Activated CD8-positive, alpha-beta memory T cell treated with anti-CD3 and anti-CD28 coated beads, Interleukin-2, amount 50 U/mL, for 48 hours (primary cell): ENCODE measurements at places on chromosomes 2 and 18.

DNA sequence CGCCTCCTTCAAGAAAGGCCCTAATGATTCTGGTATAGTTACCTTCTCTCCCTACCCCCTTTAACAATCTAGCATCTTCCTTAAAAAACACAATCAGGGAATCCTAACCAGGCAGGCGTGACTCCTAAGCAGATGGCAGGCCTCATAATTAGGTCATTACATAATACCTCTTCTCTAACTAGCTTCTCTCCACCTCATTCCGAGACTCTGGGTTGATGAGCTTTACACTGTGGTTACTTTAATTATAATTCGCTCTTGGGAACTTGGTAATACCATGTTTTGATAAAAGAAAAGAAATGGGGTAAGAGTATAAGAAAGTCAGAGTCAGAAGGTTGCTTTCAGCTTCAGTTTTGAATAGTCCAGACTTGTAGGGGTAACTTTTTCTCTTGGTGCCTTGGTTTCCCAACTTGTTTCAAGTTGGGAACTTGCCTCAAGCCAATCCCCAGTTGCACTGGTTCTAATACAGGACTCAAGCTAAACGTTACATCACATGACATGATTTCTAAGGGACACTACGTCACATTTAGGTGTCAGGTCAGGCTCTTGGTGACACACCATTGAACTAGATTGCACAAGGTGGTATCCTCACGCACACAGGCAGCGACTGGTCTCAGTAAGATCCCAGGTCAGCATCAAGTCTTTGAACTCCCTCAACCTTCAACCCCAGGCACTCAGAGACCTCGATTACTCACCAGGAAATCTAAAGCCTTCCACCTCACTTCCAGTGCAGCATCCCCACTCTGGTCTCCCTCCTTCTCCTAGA, 59.2 kb downstream of the AAK1 start:
- no peak for DNase-seq

GRCh38 chr18:54043484-54044251, 180.8 kb downstream of the MBD2 start:
- DNase-seq = no peak

DNA sequence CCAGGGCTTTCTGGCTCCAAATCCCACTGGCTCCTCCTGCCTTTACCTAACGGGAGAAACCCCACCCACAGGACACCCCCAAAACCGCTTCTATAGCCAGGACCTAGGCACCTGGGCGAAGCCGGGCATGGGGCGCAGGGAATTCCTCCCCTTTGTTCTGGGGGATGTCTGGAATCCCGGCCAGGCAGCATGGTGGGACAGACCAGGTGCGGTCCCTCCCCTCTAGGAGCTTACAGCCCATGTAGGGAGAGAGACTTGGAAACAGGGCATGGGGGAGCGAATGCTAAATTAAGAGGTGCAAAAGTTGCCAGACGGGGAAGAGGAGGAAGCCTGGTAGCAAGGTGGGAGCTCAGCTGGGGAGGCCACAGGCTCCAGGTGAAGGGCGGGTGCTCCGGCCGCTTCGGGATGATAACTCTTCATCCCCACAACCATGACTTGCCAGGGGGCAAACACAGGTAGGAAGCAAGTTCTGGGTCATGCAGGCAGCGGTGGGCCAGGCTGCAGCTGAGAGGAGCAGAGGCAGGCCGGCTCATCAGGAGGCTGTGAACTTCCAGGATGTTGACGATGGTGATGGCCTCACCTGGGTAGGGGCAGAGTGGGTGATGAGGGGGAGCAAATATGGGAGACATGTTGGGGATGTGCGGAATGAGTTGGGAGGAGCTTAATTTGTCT, 1.3 kb downstream of the TMEM37 start:
- no peak for DNase-seq

GRCh38 chr2:10742666-10743065, 21.2 kb downstream of the ATP6V1C2 start:
- no peak for DNase-seq

- no peak for DNase-seq
Measured at GRCh38 chr2:121150126-121150525, 134.9 kb downstream of the TFCP2L1 start.

DNA sequence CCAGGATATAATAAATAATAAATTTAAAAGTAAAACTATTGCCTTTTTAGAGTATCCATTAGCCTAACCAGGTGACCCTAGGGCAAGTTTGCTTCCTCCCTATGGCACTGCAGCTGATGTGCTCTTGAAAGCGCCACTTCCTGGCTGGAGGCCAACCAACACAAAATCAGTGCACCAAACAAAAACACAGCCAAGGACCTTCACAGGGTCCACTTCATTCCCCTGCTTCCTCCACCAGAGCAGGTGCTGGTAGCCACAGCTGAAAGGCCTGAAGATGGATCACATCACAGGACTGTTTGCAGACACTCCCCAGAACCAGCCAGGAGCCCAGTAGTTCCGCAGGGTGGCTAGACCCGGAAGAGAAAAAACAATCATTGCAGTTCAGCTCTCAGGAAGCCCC, 108.8 kb downstream of the TWIST2 start:
- no peak for DNase-seq

- no peak for DNase-seq
Measured at GRCh38 chr2:37011130-37011529, 44.8 kb upstream of the STRN start.

DNA sequence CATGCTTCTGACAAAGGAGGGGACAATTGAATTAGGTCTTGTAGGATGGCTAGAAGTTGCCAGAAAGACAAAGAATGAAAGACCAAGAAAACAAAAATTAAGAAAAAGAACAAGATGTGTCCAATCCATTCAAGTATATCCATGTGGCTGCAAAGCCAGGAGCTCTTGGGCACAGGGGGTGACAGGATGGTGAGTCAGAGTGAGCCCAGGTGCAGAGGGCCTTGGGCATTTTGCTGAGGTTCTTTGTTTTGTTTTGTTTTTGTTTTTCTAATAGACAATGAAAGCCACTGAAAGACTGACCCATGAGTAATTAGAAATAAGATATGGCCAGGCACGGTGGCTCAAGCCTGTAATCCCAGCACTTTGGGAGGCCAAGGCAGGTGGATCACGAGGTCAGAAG, 104.6 kb upstream of the KLHL29 start:
- no peak for DNase-seq

- no peak for DNase-seq
Measured at GRCh38 chr2:5377323-5377722, 314.9 kb upstream of the SOX11 start.

- no peak for DNase-seq
Measured at GRCh38 chr2:20838016-20838415, 15.1 kb upstream of the LDAH start.

GRCh38 chr2:121709776-121710469, 26.8 kb downstream of the NIFK start:
- DNase-seq = no peak

GRCh38 chr18:45282101-45282812, 333.0 kb upstream of the SLC14A2 start:
- DNase-seq = no peak

GRCh38 chr18:374721-375168, 106.9 kb upstream of the THOC1 start:
- no peak for DNase-seq

GRCh38 chr2:215756346-215756730, 257.0 kb downstream of the MREG start:
- no peak for DNase-seq

GRCh38 chr2:223618172-223619035, 16.2 kb upstream of the SCG2 start:
- DNase-seq = no peak

GRCh38 chr18:76446321-76447257, 48.5 kb downstream of the ZNF516 start:
- DNase-seq = peak; percentile 39

- no peak for DNase-seq
Measured at GRCh38 chr18:50709193-50709592, 110.6 kb downstream of the MRO start.

DNA sequence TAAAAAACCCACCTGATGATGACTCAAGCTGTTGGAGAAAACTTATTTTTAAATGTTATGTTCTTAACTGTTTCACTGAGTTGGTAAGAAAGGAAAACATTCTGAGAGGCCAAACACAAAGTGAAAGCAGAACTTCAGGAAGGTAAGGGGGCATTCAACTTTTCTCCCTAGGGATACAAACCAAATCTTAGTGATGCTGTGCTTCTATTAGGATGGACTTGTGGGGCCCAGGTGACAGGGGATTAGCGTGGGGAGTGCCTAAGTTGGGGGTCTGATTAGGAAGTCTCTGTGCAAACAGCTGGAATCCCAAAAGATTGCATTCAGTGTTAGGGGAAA, 18.5 kb downstream of the PDCL3 start:
- no peak for DNase-seq

DNA sequence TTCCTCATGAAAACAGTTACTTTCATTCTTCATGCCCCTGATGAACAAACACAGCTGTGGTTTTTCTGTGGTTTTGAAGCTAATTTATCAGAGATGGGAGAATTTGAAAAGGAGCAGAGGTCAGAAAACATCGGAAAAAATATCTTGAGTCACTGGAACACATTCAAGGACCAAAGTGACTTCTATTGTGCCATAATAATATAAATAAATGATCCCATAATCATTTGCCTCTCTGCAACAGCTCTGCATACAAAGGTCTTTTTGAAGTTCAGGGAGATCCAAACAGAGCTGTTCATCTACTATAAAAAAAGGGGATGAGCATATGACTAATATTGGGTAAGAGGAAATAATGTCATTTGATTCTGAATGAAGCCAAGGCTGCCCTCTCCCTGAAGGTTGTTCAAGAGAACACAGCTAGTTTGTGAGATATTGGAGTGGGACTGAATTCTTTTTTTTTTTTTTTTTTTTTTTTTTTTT, 201.3 kb upstream of the GALNT5 start:
- DNase-seq = no peak

GRCh38 chr2:186044761-186045160, 306.2 kb downstream of the FSIP2 start:
- DNase-seq = no peak

- DNase-seq = no peak
Measured at GRCh38 chr18:49160079-49160930, 209.5 kb upstream of the SMAD7 start.

- DNase-seq = no peak
Measured at GRCh38 chr2:23631389-23631788, 246.4 kb downstream of the KLHL29 start.

DNA sequence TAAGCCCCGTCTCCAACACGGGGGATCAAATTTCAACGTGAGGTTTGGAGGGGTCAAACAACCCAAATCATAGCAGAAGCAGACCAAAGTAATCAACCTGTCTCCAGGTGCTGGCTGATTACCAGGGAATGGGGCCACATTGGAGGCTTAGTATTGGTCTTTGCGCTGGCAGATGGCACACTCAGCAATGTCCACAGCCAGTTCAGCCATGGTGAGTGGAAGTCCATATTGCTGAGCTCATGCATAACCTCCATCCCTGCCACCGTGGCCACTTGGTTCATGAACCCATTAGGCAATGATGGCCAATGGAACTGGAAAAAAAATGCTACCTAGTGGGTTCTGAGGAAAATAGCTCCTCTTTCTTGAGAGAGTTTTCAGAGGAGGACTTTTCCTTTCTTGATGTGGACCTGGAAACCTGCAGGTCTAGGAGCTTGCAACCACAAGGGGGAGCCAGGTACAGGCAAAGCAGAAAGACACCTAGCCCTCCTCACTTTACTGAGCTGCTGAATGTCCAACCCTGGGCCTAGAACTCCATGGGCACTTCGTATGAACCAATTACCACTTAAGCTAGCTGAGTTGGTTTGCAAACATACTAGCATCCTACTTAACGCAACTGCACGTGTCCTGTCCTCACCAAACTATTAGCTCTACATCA, 128.0 kb upstream of the GYPC start:
- peak; percentile 69 for DNase-seq

- no peak for DNase-seq
Measured at GRCh38 chr2:33372940-33373553, 103.4 kb upstream of the RASGRP3 start.

DNA sequence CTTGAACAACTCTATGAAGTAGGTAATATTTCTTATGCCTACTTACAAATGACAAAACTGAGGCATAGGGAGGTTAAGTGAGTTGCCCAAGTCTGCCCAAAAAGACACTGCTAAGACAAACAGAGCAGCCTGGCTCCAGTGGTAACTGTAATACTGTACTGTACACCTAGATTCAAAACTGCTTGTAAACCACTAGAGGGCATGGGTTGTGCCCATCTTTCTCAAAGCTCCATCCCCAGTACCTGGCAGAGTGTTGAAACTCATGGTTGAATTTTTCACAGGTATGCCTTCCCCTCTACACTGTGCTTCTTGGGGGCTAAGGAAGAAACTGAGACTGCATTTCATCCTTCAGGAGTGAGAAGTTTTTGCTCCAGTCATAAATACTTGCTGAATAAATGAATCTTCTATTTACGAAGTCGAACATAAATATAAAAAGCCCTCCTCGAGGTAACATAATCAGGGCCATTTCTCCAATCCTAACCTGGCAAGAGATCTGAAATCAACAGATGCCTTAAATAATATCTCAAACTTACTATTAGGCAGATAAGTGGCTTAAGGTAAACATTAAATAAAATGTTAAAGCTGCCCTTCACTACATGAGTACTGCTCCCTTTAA, 2.0 kb downstream of the PPP4R1 start:
- no peak for DNase-seq

GRCh38 chr2:209936106-209936666, 66.3 kb upstream of the RPE start:
- DNase-seq = no peak

GRCh38 chr2:70541481-70542020, 12.1 kb downstream of the TGFA start:
- DNase-seq = no peak

DNA sequence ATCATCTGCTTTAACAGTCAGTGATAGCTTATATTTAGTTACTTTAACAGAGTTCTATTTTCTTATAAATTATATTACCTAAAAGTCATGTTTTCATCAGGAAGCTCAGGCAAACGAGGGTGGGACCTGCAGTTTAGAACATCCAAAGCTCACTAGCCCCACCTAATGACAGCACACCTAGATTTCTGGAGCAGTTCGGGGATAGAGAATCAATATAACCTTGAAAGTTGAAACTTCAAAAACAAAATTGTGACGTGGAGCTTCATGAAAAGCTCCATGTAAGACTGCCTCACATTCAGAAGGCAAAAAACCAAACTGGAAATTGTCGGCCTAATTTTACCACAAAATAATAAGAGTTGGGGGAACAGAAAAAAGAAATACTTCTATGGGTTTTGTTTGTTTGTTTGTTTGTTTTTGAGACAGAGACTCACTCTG, 185.9 kb upstream of the CCDC150 start:
- DNase-seq = no peak

- no peak for DNase-seq
Measured at GRCh38 chr2:135246711-135247270, 194.7 kb downstream of the RAB3GAP1 start.

- no peak for DNase-seq
Measured at GRCh38 chr2:175393851-175394250, 212.3 kb upstream of the ATP5MC3 start.

DNA sequence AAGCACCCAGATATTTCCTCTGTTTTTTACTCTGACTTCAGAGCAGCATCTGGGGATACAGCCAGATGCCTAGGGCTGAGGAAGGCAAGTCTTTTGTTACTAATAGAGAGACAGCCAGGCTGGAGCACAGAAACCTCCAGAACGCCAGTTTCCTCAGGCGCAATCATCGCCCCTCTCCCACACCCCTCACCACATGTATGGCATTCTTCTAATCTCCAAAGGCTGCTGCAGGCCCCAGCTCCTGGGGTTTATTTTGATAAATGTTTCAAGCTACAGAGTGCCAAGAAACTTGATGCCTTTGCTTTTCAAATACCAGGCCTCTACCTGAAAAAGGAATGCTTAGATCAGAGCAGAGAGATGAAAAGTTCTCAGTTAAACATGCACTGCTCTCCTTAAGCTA, 283.6 kb downstream of the RBM43 start:
- no peak for DNase-seq

GRCh38 chr2:214158851-214159250, 252.0 kb upstream of the VWC2L start:
- DNase-seq = no peak

- DNase-seq = no peak
Measured at GRCh38 chr2:28855977-28856376, 14.1 kb downstream of the TRMT61B start.
